Ammon's horn (tissue), 1 donor: ENCODE measurements at places on chromosomes 13 and 19.

- no peak for DNase-seq
These were observed 112.3 kb downstream of the SLC7A1 start for GRCh38 chr13:29483211-29483610.

DNA sequence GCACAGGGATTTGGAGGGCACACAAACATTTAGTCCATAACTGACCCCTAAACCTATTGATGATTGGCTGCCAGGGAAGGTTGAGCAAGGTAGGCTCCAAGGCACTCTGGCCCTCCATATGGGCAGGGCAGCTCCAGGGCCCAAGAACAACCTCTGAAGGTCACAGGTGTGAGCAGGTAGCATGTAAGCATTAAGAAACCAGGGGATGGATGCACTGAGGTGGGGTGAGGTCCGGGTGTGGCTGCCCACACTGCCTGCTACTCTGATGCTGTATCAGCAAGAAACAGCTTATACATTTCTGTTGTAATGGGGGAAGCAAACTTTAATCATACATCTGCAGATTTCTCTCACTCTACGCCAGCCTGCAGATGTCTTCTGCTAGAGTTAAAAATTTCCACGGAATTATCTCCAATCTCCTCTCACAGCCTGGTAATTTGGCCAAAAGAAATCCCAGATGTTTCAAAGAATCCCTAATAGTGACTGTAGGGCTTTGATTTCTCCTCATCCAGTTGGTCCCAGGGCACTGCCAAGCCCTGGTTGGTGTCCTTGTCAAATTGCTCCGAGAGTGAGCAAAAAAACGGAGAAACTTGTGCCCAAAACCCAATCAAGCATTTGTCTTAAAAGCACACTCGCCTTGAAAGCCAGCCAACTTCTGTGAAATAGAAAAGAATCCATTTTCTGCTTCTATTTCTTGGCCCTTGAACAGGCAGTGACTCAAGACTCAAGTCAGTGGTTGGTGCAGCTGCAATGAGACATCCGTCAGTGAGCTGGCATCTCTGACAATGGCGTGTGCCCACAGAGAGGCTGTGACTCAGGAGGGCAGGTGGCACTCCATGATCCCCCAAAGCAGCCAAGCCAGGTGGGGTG is 72.5 kb upstream of the MRI1 start:
- peak; percentile 79 for DNase-seq

GRCh38 chr19:35310331-35310730 is 18.4 kb downstream of the MAG start:
- DNase-seq = no peak

DNA sequence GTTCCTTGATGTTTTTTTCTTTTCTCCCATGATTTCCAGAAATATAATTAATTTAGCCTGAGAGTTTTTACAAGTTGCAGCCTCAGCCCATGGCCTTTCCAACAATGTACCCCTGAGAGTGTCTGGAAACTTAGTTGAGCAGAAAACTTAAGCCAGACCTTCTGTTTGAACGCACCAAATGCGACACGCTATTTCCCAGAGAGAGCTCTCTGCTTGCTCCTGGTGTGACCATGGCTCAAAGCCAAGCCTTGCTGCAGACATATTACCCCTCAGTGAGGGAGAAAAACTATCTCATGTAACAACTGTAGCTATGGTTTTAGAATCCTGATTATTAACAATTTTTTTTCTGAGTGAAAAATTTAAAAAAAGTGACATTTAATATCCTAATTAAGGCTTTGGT is 1204.5 kb upstream of the SLC10A2 start:
- no peak for DNase-seq
